ENCODE measurements at places on chromosomes 5 and 9. TPM values are rescaled to one million over a fixed set of nuclear protein-coding genes. Genes with fewer than 3 reads are reported as not detected.

BRINP1 gene
- not detected for total RNA-seq

NUTM2F gene
- total RNA-seq, result not detected

HK3 gene
- 0.06 TPM for total RNA-seq

PCDHA9 gene
- total RNA-seq, result not detected

SLC35A4 gene
- 116 TPM for total RNA-seq

DMRT3 gene
- not detected for total RNA-seq

TAF11L10 gene
- total RNA-seq, result not detected

MSMP gene
- 0.65 TPM for total RNA-seq

INSL6 gene
- total RNA-seq, result not detected

FBLL1 gene
- total RNA-seq, result not detected

DMGDH gene
- total RNA-seq, result 0.63 TPM

WNT8A gene
- total RNA-seq, result not detected

PCDH1 gene
- total RNA-seq, result not detected

TSSK1B gene
- not detected for total RNA-seq

FOXI1 gene
- not detected for total RNA-seq

PCDHGB6 gene
- 0.06 TPM for total RNA-seq

PDE8B gene
- total RNA-seq, result not detected

OR4F3 gene
- not detected for total RNA-seq

BARX1 gene
- total RNA-seq, result 0.36 TPM

CAMK2A gene
- not detected for total RNA-seq

EEIG1 gene
- total RNA-seq, result 48.5 TPM

GABRB2 gene
- total RNA-seq, result not detected

ACER2 gene
- total RNA-seq, result 1.4 TPM

SLC34A1 gene
- not detected for total RNA-seq

GABRA1 gene
- not detected for total RNA-seq

SMIM33 gene
- total RNA-seq, result 0.10 TPM

PTGER4 gene
- 42.0 TPM for total RNA-seq

C9orf50 gene
- not detected for total RNA-seq

FBN2 gene
- total RNA-seq, result not detected

CENPK gene
- total RNA-seq, result 78.6 TPM

TMEM232 gene
- total RNA-seq, result 0.73 TPM

SLC28A3 gene
- 0.38 TPM for total RNA-seq

SPAAR gene
- not detected for total RNA-seq

TMEM174 gene
- total RNA-seq, result not detected

WDR41 gene
- 31.0 TPM for total RNA-seq

SLC36A3 gene
- total RNA-seq, result not detected

KIF24 gene
- 7.2 TPM for total RNA-seq

ITGA2 gene
- 6.2 TPM for total RNA-seq

ACTBL2 gene
- total RNA-seq, result not detected

PIP5K1B gene
- total RNA-seq, result 3.1 TPM

ADRB2 gene
- total RNA-seq, result 0.65 TPM

IL3 gene
- 68.7 TPM for total RNA-seq

FBXO10 gene
- total RNA-seq, result 2.8 TPM

TEX48 gene
- total RNA-seq, result 0.69 TPM

LCP2 gene
- 239 TPM for total RNA-seq

PCDHA8 gene
- not detected for total RNA-seq
